ENCODE measurements at places on chromosomes 11 and 22.
A peak's percentile ranks its signal among the peaks of the same experiment; 100 is the strongest.

DNA sequence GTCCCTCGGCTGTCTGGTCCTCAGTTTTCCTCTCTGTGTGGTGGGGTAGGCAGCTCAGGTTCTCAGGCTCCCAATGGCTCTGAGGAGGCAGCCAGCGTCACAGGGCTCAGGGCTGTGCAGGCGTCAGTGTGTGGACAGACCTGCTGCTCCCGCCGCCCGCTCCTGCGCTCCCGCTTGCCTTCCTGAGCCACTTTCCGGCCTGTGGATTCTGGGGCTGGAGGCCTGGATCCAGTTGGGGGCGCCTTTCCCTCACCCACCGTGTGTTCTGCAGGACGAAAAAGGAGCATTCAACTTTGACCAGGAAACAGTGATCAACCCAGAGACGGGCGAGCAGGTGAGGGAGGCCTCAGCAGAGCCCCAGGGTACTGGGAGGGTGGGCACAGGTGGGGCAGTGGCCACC lies 14.7 kb downstream of the DPP3 start:
- DNase-seq = no peak

GRCh38 chr11:45259592-45259991 lies 26.5 kb downstream of the SYT13 start:
- peak; percentile 26 for DNase-seq

- no peak for DNase-seq
Observed at GRCh38 chr11:80822308-80822707, 1381.5 kb upstream of the TENM4 start.

DNA sequence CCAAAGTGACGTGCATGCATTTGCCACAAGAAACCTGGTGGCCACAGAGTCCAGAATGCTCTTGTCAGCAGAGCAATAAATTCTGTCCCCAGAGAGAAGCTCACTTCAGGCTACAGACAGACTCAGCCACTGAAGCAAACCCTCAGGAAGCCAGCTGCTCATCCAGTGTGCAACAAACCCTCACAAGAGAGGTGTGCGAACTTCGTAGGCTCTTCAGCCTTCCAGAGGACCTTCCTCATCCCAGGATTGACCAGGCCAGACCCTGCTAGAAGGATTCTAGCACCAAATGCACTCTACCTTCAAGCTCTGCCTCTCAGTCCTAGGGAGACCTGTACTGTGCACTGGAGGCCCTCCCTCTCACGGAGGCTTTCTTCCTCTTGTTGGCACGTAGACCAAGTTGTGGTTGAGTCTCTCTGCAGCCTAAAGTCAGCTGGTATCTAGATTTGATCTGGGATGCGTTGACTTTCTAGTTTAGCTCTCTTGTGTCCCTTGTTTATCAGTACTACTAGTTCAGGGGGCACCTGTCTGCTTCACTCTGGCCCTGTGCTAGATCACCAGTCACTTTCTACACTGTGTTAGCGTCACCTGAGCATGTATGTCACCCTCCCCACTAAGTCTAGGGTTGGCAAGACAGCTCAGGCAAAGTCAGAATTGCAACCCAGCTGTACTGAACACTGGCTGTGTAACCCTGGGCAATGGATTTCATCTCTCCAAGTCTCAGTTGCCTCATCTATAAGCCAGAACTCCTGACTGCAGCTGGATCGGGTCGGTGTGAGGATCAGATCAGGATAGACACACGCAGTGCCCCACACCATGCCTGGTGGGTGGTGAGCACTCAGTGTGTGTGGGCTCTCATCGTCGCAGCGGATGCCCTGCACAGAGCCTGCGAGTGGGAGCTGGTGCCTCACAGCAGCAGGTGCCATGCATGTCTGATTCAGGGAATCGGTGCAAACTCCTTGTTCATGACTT lies 22.1 kb upstream of the TMPRSS13 start:
- DNase-seq = no peak

- peak; percentile 79 for DNase-seq
Observed at GRCh38 chr11:94732617-94733281, 35.4 kb upstream of the AMOTL1 start.

DNA sequence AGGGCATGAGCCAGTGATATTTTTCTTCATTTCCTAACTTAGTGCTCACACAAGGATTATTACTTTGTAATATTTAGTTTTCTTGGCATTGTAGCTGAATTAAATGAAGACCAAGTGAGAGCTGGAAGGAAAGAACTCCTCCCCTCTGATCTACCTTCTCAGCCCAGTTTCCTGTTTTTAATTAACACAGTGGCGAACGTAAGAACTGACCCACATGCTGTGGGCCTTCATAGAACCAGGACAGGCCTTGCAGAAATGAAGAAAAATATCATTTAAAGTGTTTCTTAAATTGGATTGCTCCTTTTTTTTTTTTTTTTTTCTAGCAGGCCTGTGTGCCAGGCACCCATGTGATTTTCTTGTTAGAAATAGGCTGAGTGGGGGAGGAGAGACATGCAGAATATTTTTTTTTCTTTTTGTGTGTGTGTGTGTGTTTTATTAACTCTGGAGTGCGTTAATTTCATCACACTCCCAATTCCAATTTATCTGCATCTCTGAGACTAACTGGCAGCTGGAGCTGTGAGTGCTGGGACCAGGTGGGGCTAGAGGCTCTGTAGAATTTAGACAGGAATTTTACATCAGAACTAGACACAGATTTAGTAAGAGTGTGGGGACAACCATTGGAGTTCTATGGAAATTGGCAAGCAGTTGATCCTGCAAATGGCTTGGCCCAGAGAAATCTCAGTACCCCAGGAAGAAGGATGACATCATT lies 320.5 kb downstream of the DDX10 start:
- no peak for DNase-seq

DNA sequence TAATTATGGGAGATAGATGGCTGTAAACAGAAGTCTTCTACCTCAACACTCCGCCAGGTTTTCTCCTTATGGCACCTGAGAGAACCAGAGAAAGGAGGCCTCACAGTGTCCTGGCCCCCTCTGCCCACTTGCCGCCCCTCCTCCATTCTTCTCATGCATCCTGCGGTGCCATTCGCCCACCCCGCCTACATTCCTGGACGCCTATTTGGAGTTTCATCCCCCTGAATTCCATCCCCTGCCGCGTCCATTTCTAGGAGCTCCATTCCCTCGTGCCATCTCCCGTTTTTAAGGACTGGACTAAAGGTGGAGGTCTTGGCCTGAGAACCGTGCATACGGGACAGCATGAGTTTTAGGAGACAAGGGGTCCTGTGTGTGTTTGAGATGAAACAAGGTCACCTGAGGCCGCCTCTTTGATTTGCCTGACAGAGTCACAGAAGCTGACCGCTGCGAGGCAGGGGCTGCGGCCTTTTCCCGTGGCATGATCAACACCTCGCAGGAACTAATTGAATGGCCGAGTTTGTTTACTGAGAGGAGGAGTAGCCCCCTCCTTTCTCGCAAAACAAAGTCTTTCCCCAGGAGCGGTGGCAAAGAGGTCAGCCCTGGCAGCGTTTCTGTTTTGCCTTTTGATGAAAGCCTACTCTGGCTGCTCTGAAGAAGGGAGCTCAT lies 246.2 kb downstream of the ST3GAL4 start:
- no peak for DNase-seq

- DNase-seq = no peak
Observed at GRCh38 chr11:2100361-2101170, 38.6 kb downstream of the IGF2 start.

DNA sequence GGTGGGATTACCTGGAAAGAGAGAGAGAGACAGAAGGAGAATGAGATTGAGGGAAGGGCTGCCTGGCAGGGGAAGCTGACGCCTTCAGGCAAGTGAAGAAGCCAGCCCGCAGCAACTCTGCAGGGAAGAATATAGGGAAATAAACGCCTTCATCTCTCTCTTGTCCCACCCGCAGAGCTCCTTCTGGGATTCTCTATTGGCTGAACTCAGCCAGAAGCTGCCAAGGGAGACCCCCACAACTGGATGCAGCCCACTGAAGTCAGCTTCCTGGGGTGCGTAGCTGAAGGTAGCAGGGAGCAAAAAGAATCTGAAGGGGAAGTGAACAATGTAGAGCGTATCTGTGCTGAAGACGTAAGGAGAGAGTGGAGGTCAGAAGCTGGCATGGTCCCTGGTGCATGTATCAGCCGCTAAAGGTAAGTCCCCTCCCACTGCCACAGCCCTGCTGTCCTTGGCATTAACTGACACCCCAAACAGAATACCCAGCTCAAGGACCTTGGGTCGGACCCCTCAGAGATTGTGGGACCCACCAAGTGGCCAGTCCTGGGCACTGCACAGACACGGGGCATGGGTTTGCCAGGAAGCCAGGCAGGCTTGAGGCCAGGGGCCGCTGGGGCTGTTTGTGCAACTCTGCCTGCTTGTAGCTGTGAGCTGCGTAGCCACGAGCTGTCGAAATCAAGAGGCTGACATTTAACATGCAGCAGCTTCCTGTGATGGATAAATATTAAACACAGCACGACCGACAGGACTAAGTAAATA lies 469.9 kb downstream of the MN1 start:
- DNase-seq = peak; percentile 48

GRCh38 chr11:79414644-79415317 lies 26.0 kb downstream of the TENM4 start:
- peak; percentile 84 for DNase-seq

DNA sequence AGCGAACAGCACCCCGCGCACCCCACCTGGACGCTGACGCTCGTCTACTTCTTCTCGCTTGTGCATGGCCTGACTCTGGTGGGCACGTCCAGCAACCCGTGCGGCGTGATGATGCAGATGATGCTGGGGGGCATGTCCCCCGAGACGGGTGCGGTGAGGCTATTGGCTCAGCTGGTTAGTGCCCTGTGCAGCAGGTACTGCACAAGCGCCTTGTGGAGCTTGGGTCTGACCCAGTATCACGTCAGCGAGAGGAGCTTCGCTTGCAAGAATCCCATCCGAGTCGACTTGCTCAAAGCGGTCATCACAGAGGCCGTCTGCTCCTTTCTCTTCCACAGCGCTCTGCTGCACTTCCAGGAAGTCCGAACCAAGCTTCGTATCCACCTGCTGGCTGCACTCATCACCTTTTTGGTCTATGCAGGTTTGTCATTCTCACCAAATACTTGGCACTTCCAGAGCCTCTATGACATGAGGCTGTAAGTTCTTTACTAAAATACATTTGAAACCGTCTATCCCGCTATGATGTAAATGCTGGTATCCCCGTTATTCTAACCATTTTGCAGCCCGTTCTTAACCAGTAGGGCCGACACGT lies 535 bp downstream of the AQP11 start:
- peak; percentile 35 for DNase-seq

DNA sequence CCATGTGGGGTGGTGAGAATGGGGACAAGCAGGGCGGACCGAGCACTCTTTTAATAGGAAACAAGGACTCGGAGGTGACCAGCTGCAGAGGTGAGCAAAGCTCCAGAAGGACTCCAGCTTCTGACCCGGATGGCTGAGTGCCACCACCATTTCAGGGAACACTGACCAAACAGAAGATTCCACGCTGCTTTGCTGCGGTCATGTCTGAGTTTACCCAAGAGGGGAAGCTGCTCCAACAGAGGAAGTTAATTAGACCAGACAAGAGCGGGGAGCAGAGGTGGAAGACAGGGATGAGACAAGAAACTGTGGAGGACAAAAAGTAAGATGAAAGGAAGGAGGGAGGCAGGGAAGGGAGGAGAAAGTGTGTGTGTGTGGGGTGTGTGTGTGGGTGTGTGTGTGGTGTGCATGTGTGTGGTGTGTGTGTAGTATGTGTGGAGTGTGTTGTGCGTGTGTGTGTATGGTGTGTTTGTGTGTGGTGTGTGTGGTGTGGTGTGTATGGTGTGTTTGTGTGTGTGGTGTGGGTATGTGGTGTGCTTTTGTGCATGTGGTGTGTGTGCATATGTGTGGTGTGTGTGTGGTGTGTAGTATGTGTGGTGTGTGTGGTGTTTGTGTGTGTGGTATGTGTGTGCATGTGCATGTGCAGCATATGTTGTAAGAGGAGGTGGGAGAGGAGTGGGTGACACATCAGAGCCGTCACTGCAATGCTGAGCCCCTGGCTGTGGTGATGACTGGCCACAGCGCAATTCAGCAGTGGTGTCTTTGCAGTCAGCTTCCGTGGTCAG lies 82.2 kb upstream of the AKIP1 start:
- DNase-seq = peak; percentile 41

- DNase-seq = no peak
Observed at GRCh38 chr22:44870021-44870420, 117.6 kb downstream of the ARHGAP8 start.

- DNase-seq = no peak
Observed at GRCh38 chr11:58659404-58659803, 36.9 kb downstream of the CNTF start.

DNA sequence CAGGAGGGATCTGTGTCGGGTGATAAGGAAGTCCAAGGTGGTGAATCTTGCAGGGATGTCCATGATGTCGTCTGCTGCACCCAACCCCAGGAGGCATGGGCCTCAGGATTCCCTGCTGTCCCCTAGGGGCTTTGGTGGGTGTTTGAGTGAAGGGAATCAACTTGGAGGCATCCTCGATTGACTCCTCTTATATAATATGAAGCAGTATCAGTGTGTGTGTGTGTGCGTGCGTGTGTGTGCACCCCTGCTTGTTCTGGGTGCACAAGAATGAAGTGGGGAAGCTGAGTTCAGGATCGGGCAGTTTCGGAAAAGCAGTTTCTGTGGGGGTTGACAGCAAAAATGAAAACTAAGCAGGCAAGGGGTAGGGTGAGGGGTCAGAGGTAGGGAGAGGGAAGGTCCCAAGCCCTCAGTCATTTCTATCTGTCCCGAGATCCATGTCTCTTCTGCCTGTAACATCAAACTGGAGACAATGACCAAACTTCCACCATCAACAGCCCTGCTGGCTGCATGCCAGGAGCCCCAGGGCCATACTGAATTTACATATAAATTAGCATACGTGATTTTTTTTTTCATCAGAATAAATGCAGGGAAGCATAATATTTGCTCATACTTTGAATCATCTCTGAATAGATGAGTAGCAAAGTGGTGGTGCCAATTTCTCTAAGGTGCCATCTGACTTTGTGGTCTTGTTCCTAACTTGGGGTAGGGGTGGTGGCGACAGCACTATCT lies 2.0 kb downstream of the NTM start:
- no peak for DNase-seq

DNA sequence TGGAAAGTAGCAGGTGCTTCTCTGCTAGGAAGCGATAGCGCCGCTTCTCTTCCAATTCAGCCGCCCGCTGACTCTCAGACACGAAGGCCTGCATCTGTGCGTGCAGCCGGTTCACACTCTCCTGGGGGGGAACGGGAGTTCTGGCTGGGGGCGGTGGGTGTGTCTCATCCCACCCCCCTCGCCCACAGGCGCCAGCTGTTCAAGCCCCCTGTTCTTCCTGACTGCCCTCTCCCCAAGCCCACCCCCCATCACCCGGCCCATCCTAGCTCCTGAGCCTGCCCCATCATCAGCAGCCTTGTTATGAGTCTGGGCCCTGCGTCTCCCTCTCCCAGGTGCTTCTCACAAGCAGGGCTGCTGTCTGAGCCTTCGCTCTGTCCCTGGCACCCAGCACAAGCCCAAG lies 13.1 kb upstream of the SLC16A8 start:
- DNase-seq = no peak

GRCh38 chr22:22887621-22888503 lies at the start of gene IGLL5:
Gene IGLL5 (plus strand): TSS chr22:22887816. CDS start chr22:22888054, 238 bp downstream.
- no peak for DNase-seq
